Effector memory CD8-positive, alpha-beta T cell (primary cell): ENCODE measurements at places on chromosomes 1 and 21.

DNA sequence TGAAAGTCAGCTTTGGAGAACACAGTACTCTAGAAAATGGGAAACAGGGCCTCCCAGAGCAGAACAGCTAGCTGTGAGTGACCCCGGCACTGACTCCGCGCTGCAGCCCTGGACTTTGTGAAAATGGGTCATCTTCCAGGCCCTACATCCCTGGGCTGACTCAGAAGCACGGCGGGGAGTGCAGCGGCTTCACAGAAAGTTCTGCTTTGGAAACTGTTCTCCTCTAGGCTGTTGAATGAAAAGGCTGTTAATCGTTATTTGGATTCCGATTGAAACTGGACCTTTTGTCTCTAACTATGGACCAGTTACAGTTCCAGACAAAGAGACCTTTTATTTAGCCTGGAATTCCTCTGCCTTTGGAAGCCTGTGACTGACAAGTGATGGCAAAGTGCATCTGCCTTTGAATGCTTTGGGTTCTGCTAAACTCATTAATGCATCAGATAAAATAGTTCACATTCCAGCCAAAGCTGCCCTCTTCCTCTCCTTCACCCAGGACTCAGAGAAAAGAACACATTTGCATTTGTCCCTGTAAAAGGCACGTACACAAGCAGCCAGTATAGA lies 144.9 kb upstream of the HOOK1 start:
- H3K4me3 ChIP-seq: no peak overlapping the region
- H3K4me1 ChIP-seq: no peaks in the 10 kb centered on the region
- no peaks in the 10 kb centered on the region for H3K36me3 ChIP-seq

- H3K4me3 ChIP-seq: no peak within 1 kb of the TSS
- H3K27ac ChIP-seq: peak within 1 kb of the TSS; percentile 56
- DNase-seq: peak; percentile 52
These were observed at the start of gene SCAF4 for GRCh38 chr21:31731857-31732596. Gene SCAF4, minus strand, starts transcription at chr21:31732118. Its CDS starts 426 bp downstream, at chr21:31731692.

GRCh38 chr1:8632102-8632501 lies 185.3 kb downstream of the RERE start:
- H3K4me1 ChIP-seq: peaks cover 10% of the 10 kb centered on the region
- no peaks in the 10 kb centered on the region for H3K36me3 ChIP-seq
- no peak overlapping the region for H3K27ac ChIP-seq
- H3K27me3 ChIP-seq: no peaks in the 10 kb centered on the region

GRCh38 chr1:77954521-77954920 lies 24.4 kb downstream of the FUBP1 start:
- no peak for DNase-seq
- H3K36me3 ChIP-seq: peaks cover 96% of the 10 kb centered on the region
- no peaks in the 10 kb centered on the region for H3K27me3 ChIP-seq

- H3K4me3 ChIP-seq: no peak overlapping the region
- DNase-seq: no peak
- peaks cover 3% of the 10 kb centered on the region for H3K4me1 ChIP-seq
- H3K27me3 ChIP-seq: peaks cover 12% of the 10 kb centered on the region
These were observed 45.5 kb upstream of the IRF2BP2 start for GRCh38 chr1:234655328-234656069.

- no peak overlapping the region for H3K4me3 ChIP-seq
- no peaks in the 10 kb centered on the region for H3K4me1 ChIP-seq
- no peaks in the 10 kb centered on the region for H3K36me3 ChIP-seq
- H3K27me3 ChIP-seq: peaks cover 61% of the 10 kb centered on the region
- no peak for DNase-seq
These were observed 34.5 kb downstream of the EBNA1BP2 start for GRCh38 chr1:43137445-43138052.

- H3K27me3 ChIP-seq: peaks cover 23% of the 10 kb centered on the region
- peaks cover 4% of the 10 kb centered on the region for H3K4me1 ChIP-seq
- no peaks in the 10 kb centered on the region for H3K36me3 ChIP-seq
- DNase-seq: no peak
These were observed 36.6 kb downstream of the FCRL5 start for GRCh38 chr1:157515709-157516108.

GRCh38 chr21:14737922-14738321 lies 191.8 kb upstream of the SAMSN1 start:
- no peak overlapping the region for H3K27ac ChIP-seq
- peak; percentile 62 for DNase-seq
- no peaks in the 10 kb centered on the region for H3K36me3 ChIP-seq
- peaks cover 10% of the 10 kb centered on the region for H3K27me3 ChIP-seq

DNA sequence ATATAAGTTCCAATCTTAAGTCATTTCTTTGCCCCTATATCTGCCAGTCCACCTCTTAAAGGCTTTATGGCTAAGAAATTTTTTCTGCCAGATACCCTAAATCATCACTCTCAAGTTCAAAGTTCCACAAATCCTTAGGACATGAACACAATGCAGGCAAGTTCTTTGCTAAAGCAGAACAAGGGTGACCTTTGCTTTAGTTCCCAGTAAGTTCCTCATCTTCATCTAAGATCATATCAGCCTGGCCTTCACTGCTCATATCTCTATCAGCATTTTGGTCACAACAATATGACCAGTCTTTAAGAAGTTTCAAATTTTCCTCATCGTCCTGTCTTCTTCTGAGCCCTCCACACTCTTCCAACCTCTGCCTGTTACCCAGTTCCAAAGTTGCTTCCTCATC lies 402.2 kb upstream of the RUNX1 start:
- DNase-seq: no peak
- H3K4me3 ChIP-seq: no peak overlapping the region
- H3K27me3 ChIP-seq: peaks cover 37% of the 10 kb centered on the region
- H3K27ac ChIP-seq: no peak overlapping the region

DNA sequence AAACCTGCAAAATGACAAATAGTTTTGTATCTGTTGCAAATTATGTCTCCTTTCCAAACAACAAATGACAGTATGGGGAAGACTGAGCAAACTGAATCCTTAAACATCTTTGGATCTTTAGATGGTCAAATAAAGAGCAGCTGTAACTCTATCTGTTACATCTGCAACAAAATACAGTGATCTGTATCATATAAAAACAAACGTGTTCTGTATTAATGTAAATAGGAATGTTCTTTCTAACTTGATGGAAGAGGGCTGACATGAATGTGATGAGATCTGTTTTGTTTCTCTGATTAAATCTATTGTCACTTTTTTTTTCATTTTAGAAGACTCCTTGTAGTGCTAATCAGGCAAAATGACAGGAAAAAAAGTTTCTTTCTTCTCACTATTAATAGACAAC lies 159.5 kb downstream of the GPATCH2 start:
- H3K27ac ChIP-seq: no peak overlapping the region
- DNase-seq: no peak
- no peak overlapping the region for H3K4me3 ChIP-seq
- H3K4me1 ChIP-seq: no peaks in the 10 kb centered on the region
- H3K27me3 ChIP-seq: no peaks in the 10 kb centered on the region
